Endodermal cell (in vitro differentiated cells): ENCODE measurements at places on chromosomes 4 and X.

GRCh38 chr4:80409809-80410208 lies 74.3 kb downstream of the CFAP299 start:
- DNase-seq: no peak

DNA sequence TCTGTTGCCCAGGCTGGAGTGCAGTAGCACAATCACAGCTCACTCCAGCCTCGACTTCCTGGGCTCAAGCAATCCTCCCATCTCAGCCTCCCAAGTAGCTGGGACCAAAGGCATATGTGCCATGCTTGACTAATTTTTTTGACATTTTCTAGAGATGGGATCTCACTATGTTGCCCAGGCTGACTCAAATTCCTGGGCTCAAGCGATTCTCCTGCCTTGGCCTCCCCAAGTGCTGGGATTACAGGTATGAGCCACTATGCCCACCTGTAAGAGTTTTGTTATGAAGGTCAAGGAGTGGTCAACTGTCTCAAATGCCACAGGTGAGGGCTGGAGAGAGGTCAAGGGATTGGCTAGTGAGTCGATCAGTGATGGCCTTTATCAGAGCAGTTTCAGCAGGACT lies 32.5 kb downstream of the TMEM150C start:
- no peak for DNase-seq

- no peak for DNase-seq
Measured at GRCh38 chrX:96453139-96453538, 231.5 kb upstream of the DIAPH2 start.

GRCh38 chr4:68180849-68181526 lies 51.3 kb upstream of the TMPRSS11F start:
- no peak for DNase-seq

DNA sequence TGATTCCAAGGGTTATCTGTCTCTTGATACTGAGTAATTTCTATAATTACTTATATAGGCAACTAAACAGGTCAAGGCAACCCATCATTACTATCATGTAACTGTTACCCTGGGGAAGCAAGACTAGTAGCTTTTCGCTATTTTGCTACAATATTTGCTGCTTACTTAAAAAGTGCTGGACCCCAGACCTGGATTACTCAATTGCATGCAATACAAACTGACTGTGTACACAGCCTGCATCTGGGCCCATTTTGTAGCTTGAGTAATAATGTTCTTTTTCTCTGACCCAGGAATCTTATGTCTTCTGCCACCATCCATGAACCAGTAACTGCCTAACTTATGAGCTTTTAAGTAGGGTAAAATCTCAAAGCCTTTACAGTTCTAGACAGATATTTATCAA lies 53.4 kb downstream of the CNOT6L start:
- DNase-seq: no peak

- no peak for DNase-seq
Measured at GRCh38 chrX:152444338-152444737, 6.8 kb downstream of the GABRA3 start.

GRCh38 chr4:81237791-81238190 lies 22.8 kb upstream of the PRKG2 start:
- no peak for DNase-seq

GRCh38 chr4:87853108-87853507 lies 20.3 kb downstream of the MEPE start:
- DNase-seq: no peak

DNA sequence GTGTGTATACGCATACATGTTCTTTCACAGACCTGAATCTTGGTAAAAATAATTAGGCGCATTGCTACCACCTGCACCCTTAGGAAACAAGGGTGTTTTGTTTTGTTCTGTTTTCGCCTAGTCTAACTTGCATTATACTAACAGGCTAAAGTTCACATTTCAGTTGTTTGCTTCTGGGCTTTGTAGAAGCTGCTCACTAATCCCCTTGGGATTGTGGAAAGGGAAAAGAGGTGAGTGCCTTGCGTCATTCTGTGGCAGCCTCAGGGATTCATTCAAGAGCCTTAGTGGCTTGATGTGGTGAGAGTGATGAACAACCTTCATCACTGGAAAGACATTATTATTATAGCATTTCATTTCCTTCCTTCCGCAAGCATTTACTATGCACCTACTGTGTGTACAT lies 331.1 kb downstream of the ADGRL3 start:
- no peak for DNase-seq

- peak; percentile 69 for DNase-seq
Measured at GRCh38 chrX:129842510-129843208, 1.0 kb downstream of the ZDHHC9 start.

DNA sequence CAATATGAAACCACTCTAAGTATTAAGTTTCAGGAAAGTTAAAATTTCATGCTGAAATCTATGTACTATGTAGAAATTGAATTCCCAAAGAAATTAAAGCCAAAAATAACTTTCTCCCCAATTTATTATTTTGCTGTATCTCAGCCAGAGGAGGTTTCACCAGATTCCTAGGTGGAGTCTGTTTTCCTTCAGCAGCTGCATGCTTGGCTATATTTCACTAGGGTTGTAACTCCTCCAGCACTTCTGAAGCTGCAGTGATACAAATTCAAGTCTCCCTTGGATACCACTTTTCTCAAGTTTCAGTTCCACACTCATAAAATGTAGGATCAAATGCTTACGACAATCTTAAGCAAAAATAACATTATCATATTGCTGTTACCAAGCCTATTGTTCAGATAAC lies 41.2 kb upstream of the ZC4H2 start:
- DNase-seq: no peak

DNA sequence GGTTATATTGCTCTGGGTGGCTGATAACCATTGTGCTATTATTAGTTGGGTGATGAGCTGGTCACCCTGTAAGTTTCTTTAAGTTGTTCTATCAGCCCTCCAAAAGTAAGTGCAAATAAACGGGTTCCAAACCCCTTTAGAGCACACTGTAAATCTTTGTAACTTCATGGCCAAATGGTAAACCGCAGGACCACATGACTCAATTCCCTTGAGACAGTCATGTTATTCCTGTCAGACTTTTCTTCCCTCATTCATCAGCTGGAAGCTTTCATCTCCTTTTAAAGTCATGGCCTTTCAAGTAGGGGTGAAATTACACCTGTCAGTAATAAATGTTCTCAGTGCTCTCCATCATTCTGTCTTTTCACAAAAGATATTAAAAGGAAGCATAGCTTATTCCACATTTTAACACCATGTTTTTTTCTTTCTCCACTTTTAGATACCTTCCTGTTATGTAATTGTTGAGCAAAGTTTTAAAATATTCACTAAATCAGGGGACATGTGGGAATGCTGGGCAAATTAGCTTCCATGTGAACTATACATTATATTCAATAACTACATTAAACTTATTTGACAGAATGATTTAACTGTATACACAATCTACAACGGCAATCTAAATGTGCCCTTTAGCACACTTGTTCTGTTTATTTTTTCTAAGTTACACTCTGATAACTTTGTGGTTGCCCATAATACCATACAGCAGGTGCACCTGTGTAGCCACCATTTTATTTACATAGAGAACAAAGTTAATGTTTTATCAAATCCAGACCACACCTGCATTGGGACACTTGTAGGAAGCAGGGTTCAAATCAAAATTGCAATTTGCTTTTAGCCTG lies 275.5 kb downstream of the CFAP299 start:
- DNase-seq: no peak

DNA sequence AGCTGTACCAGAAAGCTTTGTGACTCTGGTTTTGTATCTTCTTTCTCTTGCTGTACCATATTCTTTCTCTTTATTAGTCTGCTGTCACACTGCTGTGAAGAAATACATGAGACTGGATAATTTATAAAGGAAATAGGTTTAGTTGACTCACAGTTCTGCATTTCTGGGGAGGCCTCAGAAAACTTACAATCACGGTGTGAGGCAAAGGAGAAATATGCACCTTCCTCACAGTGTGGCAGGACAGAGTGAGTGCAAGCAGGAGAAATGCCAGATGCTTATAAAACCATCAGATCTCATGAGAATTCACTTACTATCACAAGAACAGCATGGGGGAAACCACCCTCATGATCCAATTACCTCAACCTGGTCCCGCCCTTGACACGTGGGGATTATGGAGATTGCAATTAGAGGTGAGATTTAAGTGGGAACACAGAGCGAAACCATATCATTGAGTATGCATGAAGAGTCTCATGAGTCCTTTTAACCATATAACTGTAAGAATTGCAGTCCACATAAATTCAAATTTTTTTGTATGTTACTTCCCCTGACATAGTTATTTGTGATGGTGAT lies 67.4 kb upstream of the INPP4B start:
- peak; percentile 72 for DNase-seq

DNA sequence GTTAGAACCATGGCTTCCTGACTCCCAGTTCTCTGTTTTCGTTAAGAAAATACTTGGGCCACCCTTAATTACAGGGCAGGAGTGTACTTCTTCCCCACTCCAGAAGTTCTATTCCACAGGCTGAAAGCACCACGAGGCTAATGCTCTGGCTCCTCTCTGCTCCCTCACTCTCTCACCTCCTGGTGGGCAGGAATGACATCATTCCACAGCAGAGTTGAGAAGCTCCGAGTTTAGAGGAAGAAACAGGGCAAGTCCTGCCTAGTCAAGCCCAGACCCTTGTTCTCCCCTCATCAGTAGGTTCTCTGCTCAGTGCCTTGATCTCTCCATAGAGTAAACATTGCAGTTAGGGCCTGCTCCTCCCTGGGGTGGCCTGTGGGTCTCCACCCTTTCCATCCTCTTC lies 343.8 kb upstream of the CLNK start:
- peak; percentile 63 for DNase-seq

DNA sequence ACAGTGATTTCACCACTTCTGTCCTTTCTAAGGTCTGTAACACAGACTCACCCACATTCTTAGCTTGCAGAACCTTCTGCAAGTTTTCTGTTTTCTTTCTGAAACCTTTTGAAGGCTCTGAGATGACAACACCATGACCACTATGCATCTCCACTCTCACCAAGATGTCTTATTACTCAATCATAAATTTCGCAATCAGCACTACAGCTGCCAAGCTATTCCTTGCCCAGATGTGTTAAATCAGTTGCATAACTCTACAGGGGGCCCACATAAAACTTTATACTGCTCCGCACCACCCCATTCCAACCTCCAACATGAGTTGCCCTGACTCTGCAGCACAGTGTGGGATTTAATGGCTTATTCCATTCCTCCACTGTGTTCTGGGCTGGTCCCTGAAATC lies 229.9 kb downstream of the COL25A1 start:
- DNase-seq: no peak

GRCh38 chrX:130330706-130331105 lies 9.0 kb upstream of the SLC25A14 start:
- peak; percentile 88 for DNase-seq

GRCh38 chr4:184288451-184289178 lies 70.9 kb upstream of the ENPP6 start:
- DNase-seq: no peak

GRCh38 chrX:4572691-4573090 lies 859.2 kb upstream of the PRKX start:
- DNase-seq: no peak

DNA sequence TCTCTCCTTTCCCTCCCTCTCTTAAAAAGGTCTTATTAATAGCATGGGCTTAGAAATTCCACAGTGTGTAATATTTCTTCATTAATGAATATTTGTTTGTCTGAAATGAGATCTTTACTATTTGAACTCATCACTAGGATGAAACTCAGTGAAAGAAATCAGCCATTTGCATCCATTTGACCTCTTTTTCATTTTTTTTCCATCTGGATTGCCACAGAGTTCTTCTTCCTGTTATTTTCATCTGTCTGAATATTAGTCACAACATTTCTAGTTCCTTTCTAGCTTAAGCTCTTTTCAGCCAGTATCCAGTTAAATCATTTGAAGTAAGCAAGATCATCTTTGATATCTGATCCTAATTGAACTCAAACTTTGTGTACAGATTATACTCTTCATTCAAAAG lies 69.2 kb upstream of the PLS3 start:
- DNase-seq: no peak

DNA sequence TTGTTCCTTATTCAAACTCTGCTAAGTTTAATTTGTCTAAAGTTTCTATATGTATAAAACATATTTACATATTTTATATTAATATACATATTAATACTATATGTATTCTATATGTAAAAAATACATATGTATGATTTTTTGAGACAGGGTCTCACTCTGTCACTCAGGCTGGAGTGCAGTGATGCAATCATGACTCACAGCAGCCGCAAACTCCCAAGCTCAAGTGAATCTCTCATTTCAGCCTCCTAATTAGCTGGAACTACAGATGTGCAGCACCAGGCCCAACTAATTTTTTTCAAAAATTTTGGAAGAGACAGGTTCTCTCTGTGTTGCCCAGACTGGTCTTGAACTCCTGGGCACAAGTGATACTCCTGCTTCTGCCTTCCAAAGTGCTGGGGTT lies 684.9 kb downstream of the TRAM1L1 start:
- DNase-seq: no peak

DNA sequence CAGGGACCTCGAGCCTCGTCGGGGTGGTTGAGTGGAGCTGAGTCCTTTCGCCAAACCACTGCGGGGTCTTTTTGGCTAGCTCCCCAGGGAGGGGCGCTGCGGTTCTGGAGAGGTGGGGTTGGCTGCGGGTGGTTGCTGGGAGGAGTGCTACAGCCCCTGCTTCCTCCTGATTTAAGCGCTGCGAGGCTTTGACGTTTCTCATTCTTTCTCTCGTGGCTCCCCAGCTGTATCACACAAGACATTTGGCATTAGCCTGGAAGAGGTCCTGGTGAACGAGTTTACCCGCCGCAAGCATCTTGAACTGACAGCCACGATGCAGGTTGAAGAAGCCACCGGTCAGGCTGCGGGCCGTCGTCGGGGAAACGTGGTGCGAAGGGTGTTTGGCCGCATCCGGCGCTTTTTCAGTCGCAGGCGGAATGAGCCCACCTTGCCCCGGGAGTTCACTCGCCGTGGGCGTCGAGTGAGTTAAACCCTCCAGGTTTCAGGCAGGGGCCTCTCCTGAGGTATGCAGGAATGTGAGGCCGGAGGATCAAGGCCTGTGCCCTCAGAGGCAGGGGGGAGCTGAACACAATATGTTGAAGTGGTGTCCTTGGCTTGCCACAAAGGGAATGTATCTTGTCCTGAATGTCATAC lies 25.5 kb downstream of the ARHGAP36 start:
- peak; percentile 69 for DNase-seq

GRCh38 chrX:129679901-129680300 lies 25.1 kb upstream of the APLN start:
- no peak for DNase-seq

DNA sequence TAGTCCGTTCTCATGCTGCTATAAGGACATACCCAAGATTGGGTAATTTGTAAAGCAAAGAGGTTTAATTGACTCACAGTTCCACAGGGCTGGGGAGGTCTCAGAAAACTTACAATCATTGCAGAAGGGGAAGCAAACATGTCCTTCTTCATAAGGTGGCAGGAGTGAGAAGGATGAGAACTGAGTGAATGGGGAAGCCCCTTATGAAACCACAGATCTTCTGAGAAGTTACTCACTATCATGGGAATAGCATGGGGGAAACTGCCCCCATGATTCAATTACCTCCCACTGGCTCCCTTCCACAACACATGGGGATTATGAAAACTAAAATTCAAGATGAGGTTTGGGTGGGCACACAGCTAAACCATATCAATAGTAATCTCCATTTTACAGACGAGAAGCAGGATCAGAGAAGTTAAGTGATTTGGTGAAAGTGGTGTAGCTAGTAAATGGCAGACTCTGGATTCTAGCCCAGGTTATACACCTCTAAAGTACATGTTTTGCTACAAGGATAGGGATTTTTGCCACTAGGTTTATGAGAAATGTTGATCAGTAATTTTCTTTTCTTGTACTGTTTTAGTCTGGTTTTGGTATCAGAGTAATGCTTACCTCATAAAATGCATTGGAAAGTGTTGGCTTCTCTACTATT lies 47.3 kb upstream of the C1GALT1C1 start:
- no peak for DNase-seq
